Effector memory CD8-positive, alpha-beta T cell (primary cell): ENCODE measurements at places on chromosomes 12 and 14.

- DNase-seq: no peak
These were observed 51.6 kb upstream of the CRY1 start for GRCh38 chr12:107144990-107145389.

GRCh38 chr12:40031965-40032364 is 73.9 kb downstream of the SLC2A13 start:
- no peak for DNase-seq

DNA sequence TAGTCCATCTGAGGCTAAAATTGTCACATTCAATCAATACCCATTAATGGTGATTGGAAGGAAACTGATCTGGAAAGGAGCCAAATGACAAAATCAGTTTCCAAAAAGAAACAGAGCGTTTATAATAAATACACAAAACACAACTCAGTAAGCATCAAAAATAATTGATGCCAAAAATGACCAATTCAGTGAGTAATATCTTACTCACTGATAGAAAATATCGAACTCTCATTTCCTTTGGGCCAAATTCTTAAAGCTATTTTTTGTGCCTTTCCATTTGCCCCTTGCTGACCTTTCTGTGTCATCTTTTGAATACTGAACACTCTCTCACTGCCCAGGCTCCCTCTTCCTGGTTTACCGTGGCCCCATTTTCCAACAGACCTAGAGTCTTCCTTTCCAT is 22.5 kb upstream of the ATP2B1 start:
- no peak for DNase-seq

DNA sequence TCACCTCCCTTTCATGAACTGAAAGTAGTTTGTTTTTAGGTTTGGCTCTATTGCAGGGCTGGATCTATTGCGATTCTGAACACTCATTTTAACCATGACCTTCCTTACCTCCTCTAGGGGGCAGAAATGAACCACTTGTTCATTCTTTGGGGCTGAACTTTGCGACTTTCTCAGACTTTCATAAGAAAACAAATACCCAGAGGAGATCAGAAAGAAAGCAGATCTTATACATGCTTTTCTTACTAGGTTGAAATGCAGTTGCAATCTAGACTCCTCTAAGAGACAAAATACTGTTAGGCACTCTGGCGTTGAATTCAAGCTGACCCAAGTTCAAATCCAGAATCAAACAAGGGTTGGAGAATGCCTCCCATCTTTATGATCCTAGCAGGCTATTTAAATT is 32.6 kb upstream of the PLEKHG3 start:
- peak; percentile 28 for DNase-seq

GRCh38 chr12:121811434-121812319 is 7.9 kb downstream of the SETD1B start:
- DNase-seq: peak; percentile 74

DNA sequence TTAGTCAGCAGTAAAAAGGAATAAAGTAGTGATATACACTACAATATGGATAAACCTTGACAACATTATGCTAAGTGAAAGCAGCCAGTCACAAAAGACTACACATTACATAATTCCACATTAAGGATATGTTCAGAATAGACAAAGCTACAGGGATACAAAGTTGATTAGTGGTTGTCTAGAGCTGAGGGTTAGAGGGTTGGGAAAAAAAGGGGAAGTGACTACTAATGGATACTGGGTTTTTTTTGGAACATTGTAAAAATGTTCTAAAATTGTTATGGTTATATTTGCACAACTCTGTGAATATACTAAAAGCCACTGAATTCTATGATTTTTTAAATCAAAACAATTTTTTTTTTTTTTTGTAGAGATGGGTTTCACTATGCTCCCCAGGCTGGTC is 4.8 kb upstream of the NGDN start:
- DNase-seq: no peak

DNA sequence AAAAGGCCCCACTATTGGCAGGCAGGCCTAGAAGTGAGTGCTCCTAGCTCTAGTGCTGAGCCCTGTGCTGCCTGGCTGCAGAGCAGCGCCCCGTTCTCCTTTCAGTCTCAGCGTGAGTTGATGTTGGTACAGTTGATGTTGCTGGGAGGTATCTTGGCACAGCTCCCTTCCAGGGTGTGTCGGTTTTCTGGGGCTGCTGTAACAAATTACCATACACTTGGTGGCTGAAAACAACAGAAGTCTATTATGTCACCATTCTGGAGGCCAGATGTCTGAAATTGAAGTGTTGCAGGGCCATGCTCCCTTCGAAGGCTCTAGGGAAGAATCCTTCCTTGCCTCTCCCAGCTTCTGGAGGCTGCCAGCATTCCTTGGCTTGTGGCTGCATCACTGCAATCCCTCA is 151.4 kb downstream of the TSPAN9 start:
- DNase-seq: no peak

DNA sequence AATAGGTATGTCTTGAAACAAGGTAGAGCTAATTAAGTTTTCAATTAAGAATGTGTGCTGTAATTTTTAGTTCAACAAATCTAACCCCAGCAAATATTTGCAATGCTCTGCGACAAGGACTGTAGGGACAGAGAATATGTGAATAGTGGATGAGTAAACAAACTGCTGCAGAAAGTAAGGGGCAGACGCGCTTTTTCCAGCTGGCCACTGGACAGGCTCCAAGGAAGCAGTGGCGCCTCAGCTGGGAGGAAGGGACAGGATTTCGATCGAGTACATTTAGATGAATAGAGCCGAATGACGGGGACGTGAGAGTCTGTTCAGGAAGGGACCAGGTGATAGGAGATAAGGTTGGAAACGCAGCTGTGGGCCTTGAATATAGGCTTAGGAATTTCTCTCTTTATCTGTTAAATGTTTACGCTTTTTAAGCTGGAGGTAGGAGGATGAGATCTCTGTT is 69.3 kb downstream of the ELK3 start:
- DNase-seq: no peak

- no peak for DNase-seq
These were observed 152.4 kb downstream of the BRMS1L start for GRCh38 chr14:35978561-35978960.

GRCh38 chr12:93723568-93723930 is 46.4 kb downstream of the CRADD start:
- DNase-seq: no peak

DNA sequence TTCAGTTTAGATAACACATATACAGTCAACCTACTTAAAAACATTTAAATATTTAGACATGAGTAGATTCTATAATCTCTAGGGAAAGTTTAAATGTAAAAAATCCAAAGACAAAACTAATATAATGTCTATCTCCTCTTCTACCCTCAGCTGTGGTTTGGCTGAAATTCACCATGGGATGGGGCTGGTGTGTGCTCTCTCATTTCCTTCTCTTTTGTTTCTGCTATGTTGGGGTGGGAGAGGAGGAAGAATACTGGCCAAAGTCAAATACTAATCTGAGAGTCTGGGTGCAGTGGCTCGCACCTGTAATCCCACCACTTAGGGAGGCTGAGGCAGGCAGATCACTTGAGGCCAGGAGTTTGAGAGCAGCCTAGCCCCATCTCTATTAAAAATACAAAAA is 1673.9 kb upstream of the SEL1L start:
- no peak for DNase-seq

DNA sequence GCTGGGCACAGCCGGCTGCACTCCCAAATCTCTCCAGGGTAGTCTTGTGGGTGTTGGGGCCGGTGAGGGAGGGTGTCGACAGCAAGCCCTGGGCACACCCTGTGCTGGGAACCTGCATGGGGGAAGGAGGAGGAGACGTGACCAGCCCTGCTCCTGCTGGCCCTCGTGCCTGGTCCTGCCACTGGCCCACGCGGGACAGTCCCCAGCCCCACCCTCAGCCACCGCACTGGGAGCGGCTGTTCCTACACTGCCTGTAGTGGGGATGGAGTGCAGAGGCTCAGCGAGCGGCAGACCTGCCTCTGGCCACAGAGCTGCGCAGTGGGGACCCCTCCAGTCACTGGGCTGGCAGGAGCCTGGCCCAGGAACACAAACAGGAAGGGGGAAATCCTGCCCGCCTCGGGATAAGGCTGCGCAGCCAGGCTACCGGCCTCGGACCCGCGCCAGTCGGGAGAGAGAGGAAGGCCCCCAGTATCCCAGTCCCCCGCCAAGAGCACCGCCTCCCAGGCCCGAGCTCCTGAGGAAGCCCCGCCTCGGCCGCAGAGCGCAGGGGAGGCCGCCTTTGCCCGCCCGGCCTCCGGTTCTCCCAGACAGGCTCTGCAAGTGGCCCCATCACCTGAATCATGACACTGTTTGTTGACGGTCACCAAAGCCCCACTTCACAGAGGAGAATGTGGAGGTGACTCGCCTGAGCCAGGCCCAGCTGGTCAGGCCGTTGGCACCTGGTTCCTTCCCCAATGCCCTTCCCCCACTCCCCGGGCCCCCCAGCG is 10.6 kb downstream of the AHNAK2 start:
- no peak for DNase-seq

- DNase-seq: no peak
These were observed 22.5 kb downstream of the LRP6 start for GRCh38 chr12:12244341-12244740.

DNA sequence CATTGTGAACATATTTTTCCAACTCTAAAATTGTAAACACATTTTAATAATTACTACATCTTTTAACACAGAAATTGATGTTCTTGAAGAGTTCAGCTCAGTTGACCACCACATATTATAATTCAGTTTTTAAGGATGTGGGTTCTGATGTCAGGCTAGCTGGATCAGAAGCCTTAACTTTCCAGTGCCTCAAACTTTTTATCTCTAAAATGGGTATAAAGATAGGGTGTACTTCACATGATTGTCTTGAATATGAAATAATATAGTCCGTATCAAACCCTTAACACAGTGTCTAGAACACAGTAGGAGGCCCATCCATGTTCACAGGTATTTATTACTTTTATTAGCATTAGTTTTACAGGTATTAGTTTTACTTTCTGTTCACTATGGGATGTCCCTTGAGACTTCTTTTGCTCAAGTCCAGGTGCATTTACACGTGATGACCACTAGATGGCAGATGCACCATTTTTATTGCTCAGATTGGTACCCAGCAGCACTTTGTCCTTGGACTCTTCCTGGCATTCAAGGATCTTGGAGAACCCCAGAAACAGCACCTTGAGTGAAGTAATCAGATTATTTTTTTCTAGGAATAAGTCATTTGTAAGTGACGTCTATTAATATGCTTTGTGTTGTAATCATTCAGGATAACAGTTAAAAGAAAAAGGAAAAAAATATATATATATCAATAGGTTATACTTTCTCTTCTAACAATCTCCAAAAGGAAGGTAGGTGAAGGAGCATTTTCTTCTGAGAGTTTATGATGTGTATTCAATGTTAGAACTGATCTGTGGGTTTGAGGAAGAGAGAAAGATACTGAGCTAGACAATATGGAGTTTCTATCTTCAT is 580.2 kb downstream of the ETNK1 start:
- no peak for DNase-seq

GRCh38 chr12:120196363-120196762 is 1.8 kb upstream of the GCN1 start:
- no peak for DNase-seq
